ENCODE measurements at places on chromosomes 5 and 9.

- no peak for DNase-seq
Observed at GRCh38 chr5:11191673-11192072, 430.6 kb upstream of the DAP start.

DNA sequence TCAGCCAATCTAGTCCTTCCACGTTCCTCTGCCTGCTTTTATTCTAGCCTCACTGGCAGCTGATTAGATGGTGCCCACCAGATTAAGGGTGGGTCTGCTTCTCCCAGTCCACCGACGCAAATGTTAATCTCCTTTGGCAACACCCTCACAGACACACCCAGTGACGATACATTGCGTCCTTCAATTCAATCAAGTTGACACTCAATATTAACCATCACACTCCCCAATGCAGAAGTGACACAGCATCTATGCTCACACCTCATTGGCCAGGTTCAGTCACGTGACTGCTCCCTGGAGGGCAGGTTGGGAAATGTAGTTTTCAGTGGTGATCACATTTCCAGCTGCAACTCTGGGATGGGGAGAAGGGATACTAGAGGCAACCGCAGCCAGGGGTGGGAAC, 13.0 kb downstream of the SUSD3 start:
- peak; percentile 52 for DNase-seq

- DNase-seq = no peak
Observed at GRCh38 chr5:80223561-80223960, 32.3 kb downstream of the SERINC5 start.

DNA sequence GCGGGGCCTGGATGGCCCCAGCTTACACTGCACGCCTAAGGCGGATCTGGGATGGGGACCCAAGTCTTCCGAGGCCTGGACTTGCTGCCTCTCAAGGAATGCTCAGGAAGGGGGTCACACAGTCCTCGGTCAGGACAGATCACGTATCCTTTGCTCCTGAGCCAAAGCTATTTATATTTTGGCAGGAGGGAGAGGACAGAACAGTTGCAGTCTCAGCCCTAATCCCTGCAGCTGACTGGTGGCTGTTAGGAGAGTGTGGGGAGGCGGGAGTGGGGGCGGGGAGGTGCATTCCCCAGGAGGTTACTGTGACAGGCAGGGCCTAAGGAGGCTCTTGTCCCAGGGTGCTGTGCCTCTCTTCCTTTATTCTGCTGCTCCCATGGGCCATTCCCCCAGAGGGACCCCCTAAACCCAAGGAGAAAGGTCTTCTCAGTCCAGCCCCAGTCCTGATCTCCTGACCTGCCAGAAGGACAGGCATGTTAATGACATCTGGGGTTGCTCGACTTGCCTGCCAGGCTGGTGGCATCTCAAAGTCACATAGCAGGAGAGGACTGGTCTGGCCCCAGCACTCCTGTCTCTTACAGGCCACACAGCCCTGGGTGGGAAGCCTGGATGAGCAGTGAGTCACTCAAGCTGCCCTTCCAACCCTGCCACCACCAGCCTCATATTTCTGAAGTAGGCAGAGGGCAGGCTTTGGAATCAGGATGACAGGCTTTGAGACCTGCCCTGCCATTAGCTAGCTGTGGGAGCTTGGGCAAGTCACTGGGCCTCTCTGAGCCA, 51.9 kb downstream of the COL27A1 start:
- no peak for DNase-seq

GRCh38 chr5:180599981-180600553, 8.8 kb upstream of the SCGB3A1 start:
- DNase-seq = no peak

- DNase-seq = no peak
Observed at GRCh38 chr5:157972579-157972978, 113.6 kb upstream of the CLINT1 start.

DNA sequence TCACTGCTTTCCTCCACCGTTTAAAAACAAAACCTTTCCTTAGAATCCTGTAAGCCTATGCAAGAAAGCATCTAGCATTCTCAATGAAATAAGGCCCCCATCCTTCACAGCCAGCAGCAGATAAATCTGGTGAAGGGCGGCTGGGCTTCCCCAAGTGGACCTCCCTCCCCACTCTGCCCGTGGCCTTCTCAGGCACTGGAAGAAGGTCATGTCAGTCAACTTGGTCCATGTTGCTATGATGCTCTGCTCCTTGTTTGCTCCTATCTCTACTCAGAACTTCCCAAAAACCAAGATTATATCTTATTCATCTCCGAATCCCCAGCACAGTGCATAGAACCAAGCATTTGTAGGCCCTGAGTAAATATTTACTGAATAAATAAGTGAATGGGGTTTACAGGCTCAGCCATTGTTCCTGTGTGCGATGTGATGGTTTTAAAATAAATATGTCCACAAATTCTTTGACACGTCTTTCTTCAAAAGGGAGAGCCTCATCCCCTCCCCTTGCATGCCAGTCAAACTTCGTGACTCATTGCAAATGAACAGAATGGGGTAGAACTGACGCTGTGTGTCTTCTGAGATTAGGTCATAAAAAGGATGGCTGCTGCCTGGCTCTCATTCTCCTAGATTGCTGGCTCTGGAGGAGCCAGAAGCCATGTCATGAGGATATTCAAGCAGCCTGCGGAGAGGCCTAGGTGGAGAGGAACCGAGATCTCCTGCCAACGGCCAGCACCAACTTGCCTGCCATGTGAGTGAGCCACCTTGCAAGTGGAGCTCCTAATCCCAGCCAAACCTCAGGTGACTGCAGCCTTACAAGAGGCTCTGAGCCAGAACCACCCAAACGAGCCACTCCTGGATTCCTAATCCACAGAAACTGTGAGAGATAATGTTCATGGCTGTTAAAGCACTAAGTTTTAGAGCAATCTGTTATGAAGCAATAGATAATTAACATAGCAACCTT, 70.5 kb downstream of the MED27 start:
- peak; percentile 47 for DNase-seq

GRCh38 chr9:86908261-86908660, 39.0 kb downstream of the GAS1 start:
- no peak for DNase-seq

- no peak for DNase-seq
Observed at GRCh38 chr5:9712911-9713310, 82.8 kb upstream of the TAS2R1 start.

DNA sequence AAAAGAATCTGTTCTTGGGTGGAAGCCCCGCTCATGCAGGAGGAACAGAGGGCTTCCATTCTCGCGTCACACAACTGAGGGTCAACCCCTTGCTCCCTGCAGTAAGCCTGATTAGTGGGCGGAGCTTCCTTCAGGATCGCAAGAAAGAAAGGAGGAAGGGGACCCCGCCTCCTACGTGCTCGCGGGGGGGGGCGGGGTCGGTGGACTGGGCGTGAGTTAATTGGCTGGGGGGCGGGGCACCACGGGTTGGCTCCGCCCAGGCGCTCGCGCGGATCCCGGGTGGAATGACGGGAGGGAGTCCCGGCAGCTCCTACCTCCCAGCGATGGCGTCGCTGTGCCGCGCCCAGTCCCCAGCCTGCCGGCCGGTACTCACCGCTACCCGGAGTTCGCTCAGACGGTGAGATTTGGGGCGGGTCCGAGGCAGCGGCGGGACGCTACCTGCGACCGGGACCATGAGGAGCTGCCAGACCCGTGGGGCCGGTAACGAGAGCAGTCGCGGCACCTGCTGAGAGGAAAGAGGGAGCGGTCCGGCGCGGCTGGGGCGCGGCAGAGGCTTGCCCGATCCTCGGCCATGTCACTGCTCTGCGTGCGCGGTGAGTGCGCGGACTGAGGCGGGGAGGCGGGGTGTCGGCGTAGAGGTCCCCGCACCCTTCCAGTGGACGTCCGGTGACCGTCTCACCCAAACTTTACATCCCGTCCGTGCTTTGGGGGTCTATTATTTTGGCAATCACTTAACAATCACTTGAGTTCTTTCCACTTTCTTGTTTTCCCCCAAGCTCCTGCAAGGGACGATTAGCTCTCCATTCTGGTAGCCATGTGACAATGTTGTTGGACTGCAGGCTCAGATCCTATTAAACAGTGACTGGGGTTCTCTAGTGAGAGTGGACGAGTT, at the start of gene UNC13B:
Gene UNC13B, plus strand, starts transcription at position 297 of the 892 bp plus-strand sequence. Its CDS starts 275 bp downstream, at position 572.
- DNase-seq = peak; percentile 94

DNA sequence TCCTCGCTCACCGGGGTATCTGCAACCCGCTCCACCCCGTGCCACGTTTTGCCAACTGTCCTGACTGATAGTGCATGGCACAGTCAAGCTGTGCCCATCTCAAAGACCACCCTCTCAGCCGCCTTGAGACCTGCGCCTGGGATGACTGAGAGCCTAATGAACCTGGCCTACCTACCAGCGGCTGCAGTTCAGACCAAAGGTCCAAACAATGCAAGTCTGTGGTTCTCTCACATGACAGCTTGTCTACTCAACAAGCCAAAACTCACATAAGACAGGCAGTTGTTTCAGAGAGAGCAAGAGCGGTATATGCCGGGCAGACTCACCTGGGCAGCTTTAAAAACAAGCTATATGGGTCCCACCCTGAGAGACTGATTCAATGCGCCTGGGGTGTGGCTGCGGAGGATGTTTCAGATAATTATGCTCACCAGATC, 70.5 kb downstream of the EPB41L4B start:
- DNase-seq = no peak

DNA sequence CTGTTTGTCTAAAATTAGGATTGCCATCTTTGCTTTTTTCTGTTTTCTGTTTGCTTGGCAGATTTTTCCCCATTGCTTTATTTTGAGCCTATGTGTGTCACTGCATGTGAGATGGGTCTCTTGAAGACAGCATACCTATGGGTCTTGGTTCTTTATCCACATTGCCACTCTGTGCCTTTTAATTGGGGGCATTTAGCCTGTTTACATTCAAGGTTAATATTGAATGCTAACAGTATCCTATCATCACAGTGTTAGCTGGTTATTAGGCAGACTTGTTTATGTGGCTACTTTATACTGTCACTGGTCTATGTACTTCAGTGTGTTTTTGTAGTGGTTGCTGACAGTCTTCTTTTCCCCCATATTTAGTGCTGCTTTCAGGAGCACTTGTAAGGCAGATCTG, 67.3 kb downstream of the ISOC1 start:
- no peak for DNase-seq

DNA sequence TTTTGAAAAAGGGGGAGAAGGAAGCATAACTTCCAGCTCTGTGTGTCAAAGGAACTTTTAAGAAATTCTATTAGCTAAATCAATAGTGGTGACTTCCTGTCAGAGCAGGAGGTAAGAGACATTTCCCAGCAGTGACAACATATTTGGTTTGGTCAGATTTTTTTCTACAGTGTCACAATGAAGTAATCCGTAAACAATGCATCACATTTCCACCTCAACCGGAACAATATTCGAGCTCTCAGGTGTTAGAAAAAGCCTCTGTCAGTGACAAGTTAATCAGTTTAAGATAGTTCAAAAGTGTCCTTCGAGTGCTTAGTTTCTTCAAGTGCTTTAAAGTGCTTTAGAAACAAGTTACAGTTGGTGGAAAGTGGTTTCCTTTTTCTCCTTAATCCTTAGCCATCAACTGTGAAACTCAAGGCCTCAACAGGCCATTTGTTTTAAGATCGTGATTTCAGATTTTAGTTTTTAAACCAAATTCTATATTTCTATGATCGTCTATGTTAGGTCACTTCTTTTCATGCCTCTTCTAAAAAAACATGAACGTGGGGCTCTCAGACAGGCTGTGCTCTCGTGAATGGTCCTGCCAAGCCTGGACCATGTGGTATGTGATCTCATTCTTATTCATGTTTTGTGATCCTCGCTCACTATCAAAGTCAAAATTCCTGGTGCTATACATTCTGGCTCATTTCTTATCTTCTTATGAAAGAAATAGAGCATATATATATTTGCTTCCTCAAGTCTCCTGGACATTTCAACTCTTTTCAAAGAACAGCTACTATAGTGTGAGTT, 181.9 kb upstream of the HMHB1 start:
- DNase-seq = peak; percentile 27

DNA sequence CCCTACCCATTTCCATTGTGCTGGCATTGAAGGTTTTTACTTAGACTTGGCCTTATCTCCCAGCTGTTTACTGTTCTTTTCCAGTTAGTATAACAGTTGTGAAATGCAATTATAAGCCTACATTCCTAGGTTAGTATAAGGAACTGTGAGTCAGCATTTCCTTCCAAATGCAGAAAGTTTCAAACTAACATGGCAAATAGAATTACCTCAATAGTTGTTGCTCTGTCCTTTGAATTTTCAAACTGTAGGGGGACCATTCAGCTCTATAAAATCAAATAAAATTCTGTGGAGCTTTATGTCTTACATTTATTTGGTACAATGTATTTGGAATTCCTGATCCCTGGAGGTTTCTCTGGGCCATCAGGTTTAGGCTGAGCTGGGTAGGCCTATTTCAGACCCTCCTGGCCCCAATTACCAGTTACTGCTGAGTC, 47.2 kb downstream of the ARHGEF28 start:
- DNase-seq = peak; percentile 70

- no peak for DNase-seq
Observed at GRCh38 chr5:142688281-142688989, 2.5 kb upstream of the FGF1 start.

- peak; percentile 29 for DNase-seq
Observed at GRCh38 chr5:111142932-111143331, 50.8 kb downstream of the WDR36 start.

DNA sequence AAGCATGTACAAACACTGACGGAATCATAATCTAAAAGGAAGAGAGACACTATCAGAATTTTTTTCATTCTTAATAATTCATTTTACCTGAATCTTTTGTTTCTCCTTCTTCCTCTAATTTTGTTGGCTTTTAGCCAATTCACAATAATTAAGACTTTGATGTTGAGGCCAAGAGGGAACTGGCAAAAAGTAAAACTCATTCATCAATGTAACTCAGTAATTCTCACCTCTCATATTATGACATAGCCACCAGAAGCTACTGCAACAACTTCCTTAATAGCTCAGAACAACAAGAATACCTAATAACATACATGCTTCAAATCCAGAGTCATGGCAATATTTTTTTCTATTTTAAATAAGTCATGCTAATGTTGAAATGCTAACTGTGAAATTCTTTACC, 64.5 kb downstream of the MCTP1 start:
- DNase-seq = no peak

GRCh38 chr9:31347082-31347617, 1037.3 kb upstream of the ACO1 start:
- DNase-seq = peak; percentile 44

Data from MCF 10A (cell line).